Left renal pelvis (tissue), 4 donors: ENCODE measurements at places on chromosomes 7 and 10. TPM values are rescaled to one million over a fixed set of nuclear protein-coding genes. Genes with fewer than 3 reads are reported as not detected.

GRCh38 chr7:96599288-96599936 is 110.2 kb downstream of the SEM1 start:
- no peak for DNase-seq

- DNase-seq = no peak
Measured at GRCh38 chr10:89382757-89383156, 4.9 kb downstream of the IFIT1B start.

GRCh38 chr7:127922656-127923055 is 108.6 kb downstream of the LRRC4 start:
- no peak for DNase-seq

- no peak for DNase-seq
Measured at GRCh38 chr10:69504576-69505250, 53.4 kb downstream of the TSPAN15 start.

DNA sequence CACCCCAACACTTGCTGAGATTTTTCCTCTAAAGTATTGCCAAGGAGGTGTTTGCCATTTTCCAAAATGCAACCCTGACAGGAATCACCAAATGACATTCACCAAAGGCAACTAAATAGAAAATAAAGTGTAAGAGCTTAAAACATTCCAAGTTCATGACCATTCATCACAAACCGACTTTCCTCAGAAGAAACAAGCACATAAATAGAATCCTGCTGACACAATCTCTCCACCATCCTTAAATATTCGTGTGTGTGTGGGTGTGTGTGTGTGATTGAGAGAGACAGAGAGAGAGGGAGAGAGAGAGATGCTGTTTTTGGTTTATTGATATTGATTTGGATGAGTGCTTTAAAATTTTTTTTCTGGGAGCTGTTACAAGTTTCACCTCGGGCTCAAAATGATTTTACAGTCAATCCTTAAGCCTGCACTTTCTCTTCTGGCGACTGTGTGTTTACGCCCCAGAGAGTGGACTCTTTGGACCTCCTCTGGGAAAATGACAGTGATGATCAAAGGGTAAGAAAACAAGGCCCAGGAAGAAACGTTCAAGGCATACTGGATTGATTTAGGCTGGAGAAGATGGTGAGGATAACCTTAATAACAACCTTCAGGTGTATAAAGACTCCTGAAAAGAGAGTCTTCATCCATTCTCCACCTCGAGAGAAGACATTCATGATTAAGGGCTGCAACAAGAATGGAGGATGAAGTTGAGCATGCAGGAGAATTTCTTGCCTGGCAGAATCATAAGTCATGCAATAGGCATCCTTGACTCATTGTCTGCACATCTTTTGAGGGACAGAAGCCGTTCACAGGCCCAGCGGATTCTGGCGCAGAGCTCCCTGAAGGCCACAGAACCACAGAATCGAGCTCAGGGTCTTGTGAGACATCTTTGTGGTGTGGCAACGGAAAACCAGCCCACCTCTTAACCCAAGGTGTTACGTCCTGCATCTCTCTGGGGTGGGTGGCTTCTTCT is 104.4 kb upstream of the FGFR2 start:
- no peak for DNase-seq

- DNase-seq = no peak
Measured at GRCh38 chr10:94216201-94216600, 146.5 kb downstream of the NOC3L start.

DNA sequence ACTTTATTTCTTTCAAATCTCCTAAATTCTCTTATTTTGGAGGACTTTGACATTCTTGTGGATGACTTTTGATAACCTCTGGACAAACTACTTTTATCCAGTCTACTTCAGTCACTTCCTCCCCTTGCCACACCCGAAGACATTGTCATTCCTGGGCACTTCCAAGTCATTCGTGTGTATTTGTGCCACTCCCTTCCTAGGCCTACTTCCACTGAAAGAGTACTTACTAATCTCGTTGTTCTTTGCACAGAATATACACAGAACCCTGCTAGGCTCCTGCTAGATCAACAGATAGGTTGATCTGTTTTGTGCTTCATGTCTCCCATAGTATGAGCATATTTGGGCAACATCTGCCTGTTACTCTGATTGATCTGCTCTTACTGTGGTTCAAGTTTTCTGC is 355.4 kb downstream of the HGF start:
- DNase-seq = no peak

DNA sequence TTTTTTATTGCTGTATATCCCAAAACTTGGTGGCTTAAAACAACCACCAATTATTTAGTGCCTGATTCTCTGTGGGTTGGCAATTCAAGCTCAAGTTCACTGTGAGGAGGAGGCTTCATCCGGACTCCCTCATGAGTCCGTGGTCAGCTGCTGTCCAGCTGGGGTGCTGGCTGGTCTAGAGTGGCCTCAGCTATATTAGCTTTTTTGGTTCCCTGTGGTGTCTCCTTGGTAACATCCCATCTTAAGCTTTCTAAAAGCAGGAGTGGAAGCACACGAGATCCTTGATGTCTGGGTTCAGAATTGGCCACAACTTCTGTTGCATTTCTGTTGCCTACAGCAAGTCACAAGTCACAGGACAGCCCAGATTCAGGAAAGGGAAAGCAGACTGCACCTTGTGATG is 536.5 kb upstream of the FZD8 start:
- DNase-seq = no peak

GRCh38 chr10:114070710-114071109 is 27.0 kb downstream of the ADRB1 start:
- DNase-seq = no peak

DNA sequence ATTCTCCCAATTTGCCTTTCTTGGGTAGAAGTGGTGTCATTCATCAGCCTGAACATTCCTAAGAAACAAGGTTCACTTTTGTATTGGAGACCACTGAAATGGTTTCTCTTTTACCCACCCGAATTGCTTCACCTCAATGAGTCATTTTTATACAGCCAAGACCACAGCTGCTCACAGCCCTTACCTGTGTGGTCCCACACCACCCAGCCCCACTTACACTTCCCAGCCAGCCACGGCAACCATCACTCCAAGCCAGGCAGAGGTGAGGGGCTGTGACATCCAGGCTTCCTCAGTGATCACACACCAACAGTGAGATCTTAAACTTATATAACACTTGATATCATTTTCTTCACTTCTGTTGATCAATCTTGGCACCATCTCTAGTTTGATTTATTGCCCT is 20.7 kb downstream of the OR13A1 start:
- DNase-seq = no peak

DNA sequence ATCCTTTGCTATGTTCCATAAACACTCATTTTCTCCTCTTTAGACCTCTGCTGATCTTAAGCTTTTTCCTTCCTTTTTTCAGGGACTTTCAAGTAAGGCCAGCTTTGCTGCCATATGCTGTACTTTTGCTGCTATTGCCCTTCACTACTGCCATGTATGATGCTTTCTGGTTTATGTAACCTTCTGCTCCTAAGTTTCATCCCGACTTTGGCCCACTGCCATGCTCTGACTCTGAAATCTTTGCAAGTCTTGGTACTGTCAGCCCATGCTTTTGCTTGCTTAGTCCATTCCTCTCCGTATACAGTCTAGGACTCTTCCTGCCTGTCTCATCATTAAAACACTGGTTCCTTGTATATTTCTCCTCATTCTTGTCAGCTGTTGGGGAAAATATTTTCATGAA is 152.4 kb downstream of the RNF133 start:
- DNase-seq = no peak

DNA sequence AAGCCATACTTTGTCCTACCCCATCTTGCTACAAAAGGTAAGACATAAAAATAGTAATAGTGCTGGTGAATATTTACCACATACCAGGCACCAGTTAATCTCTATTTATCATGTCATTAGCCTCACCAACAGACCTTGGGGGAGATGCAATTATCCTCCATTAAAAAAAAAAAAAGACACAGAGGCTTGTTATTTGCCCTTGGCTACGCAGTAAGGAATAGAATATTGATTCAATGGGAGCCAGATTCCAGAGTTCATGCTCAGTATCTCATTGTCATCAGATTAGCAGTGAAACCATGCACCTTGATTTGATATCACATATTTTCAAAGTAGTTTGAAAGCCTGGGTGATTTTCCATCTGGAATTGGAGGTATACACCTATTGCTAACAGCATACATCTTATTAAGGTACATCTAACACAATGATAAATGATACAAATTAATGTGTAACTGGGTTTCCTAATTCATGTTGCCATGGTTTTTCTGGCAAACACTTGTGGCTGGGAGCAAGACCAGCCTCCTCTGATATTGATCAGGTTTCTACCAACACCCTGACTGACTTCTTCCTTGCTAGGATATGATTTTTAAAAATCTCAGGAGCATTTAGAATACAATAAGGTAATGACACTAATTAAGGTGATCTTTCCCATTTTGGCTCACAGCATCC is 67.1 kb upstream of the PRR15 start:
- no peak for DNase-seq

GRCh38 chr10:24762966-24763623 is 39.4 kb upstream of the ARHGAP21 start:
- no peak for DNase-seq

DNA sequence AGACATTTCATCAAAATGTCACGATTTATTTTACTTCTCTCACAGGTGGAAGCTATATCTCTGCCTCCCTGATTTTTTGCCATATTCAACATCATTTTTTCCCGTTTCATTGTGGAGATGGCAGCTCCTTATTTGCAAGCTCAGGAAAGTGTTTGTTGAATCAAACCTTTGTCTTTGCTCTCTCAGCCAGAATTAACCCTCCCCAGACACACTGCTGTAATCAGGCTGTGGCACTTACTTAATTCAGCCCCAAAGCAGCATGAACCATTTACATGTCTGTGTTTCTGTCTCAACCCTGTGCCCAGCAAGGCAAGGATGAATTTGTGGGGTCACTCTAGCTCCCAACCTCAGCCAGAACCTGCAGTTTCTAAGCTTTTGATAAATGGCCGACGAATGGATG is 397.2 kb downstream of the TCERG1L start:
- no peak for DNase-seq

GRCh38 chr10:99525897-99526296 is 6.8 kb upstream of the NKX2-3 start:
- no peak for DNase-seq

GRCh38 chr7:27424749-27425148 is 182.1 kb downstream of the EVX1 start:
- DNase-seq = no peak

- no peak for DNase-seq
Measured at GRCh38 chr7:11818281-11818680, 13.7 kb downstream of the THSD7A start.

GRCh38 chr7:24891311-24891735 is 88.7 kb downstream of the OSBPL3 start:
- no peak for DNase-seq

GRCh38 chr10:126058507-126058906 is 162.1 kb downstream of the FANK1 start:
- no peak for DNase-seq

The CADPS2 gene
- polyA plus RNA-seq = 124 TPM

The SLC26A3 gene
- polyA plus RNA-seq = 0.10 TPM

The MYL10 gene
- 0.31 TPM for polyA plus RNA-seq

The AQP1 gene
- 198 TPM for polyA plus RNA-seq

The GNAT3 gene
- polyA plus RNA-seq = not detected

The HECW1 gene
- 10.1 TPM for polyA plus RNA-seq

The NCF1 gene
- polyA plus RNA-seq = 1.4 TPM

The LIPN gene
- polyA plus RNA-seq = 0.11 TPM

The BAIAP2L1 gene
- 14.9 TPM for polyA plus RNA-seq

The HOXA7 gene
- 31.9 TPM for polyA plus RNA-seq
